Muscle of back (tissue), 13 donors: ENCODE measurements at places on chromosomes 1 and 21.

GRCh38 chr1:24934310-24935195 lies 4.5 kb upstream of the RUNX3 start:
- DNase-seq, result no peak

- DNase-seq, result no peak
Measured at GRCh38 chr1:190478149-190479049, 735 bp upstream of the BRINP3 start.

DNA sequence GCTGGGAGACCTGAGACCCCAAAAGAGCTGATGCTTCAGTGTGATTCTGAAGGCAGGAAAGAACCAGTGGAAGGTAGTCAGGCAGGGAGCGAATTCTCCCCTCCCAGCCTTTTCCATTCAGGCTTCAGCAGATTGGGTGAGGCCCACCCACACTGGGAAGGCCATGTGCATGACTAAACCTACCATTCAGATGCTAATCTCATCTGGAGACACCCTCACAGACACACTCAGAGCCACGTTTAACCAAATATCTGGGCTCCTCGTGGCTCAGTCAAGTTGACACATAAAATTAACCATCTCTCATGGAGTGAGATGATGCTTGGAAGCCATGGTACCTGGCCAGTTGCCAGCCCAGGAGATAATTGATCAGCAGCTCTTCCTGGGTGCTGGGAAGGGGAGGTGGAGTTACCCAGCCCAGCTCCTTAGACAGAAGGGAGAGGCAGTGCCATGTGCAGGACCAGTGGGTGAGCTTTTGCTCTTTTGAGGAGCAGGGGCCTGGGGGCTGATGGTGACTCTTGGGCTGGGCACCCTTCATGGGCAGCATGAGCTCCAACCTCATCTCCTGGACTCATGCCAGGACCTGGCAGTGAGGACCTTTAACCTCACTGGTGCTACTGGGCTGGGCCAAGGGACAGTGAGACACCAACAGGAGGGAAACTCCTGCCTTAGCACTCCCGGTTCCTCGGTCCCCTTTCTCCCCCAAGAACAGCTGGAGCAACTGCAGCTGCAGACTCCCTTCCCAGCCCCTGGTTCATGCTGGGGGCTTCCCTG lies 89.0 kb upstream of the ACTL8 start:
- no peak for DNase-seq

GRCh38 chr1:210938416-210938925 lies 195.5 kb downstream of the KCNH1 start:
- no peak for DNase-seq

- no peak for DNase-seq
Measured at GRCh38 chr1:53938136-53938830, 7.2 kb downstream of the IFT25 start.

GRCh38 chr1:218701131-218701530 lies 356.0 kb downstream of the TGFB2 start:
- no peak for DNase-seq
